Bladder microvascular endothelial cell (primary cell): ENCODE measurements at places on chromosomes 2 and 18. TPM values are rescaled to one million over a fixed set of nuclear protein-coding genes. Genes with fewer than 3 reads are reported as not detected.

KCNJ3 gene
- not detected in 2 replicates for total RNA-seq

DUSP2 gene
- total RNA-seq = 0.49 and 0.63 TPM in 2 replicates

COLEC11 gene
- total RNA-seq = 0.16 and 0.57 TPM in 2 replicates

FBLN7 gene
- total RNA-seq = 1.3 and 4.4 TPM in 2 replicates

ANKRD44 gene
- 3.6 and 5.7 TPM in 2 replicates for total RNA-seq

PECR gene
- 6.5 and 19.9 TPM in 2 replicates for total RNA-seq

AFF3 gene
- total RNA-seq = under 0.01 and 0.19 TPM in 2 replicates

PROM2 gene
- 0.44 TPM in 1 of 2 replicates, not detected in the other for total RNA-seq

PPIL3 gene
- 19.9 and 28.6 TPM in 2 replicates for total RNA-seq

MYOM1 gene
- total RNA-seq = 0.16 and 8.1 TPM in 2 replicates

SPOPL gene
- total RNA-seq = 8.3 and 15.9 TPM in 2 replicates

HMSD gene
- not detected in 2 replicates for total RNA-seq
